ENCODE measurements at places on chromosomes 7 and 10.

DNA sequence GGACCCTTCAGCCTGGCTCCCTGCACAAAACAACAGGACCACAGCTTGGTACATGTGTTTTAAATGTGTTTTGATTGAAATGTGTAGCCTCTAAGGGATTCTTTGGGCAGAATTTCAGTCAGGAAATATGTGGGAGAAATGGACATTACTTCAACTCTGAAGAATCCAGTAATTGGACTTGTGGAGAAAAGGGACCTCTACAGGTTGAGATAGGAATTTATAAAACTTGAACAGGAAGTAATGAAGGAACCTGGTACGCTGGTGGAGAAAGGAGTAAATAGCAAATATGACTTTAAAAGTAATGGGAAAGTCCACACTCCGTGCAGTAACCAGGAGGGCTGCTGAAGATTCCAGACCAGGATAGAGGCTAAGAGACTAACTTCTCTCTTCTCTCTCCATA is 220.5 kb downstream of the LHFPL3 start:
- no peak for DNase-seq

DNA sequence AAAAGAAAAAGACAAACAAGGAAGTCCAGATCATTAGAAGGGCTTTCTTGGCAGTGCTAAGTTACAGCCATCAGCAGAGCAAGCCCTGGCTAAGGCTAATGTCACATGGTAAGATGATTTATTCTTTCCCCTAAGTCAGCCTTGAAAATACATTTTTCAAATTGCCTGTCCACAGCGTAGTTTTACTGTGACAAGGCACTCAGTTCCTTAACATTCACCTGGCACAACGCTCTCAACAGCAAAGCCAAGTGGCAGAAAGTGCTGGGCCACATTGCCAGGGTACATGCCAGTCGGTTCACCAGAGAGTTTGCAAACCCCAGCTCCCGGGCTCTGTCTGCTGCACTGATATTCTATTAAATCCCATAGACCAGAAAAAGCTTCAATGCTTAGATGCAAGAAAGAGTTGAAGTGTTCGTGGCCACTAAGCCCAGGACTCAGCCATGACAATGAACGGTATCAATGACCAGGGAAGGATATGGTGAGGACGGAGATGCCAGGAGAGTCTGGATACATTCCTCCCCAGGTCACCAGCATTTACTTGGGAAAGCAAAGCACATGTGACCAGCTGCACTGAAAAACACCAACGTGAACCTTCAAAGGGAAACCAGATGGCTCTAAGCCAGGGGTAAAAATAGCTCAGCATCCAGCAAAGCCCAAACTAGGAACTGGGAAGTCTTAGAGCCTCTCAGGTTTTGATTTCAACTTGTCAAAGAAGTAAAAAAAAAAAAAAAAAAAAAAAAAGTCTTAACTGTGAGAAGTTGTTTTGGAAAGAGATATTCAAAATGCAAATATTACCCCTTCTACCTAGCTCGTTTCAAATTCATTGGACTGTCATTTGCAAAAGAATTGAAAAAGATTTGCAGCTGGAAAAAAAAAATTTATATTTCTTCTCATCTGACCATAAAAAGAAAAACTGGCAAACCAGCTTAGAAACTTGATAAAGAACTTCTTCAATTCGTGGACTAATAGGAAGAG is 23.9 kb upstream of the MPP7 start:
- DNase-seq: no peak

GRCh38 chr7:13069841-13070240 is 382.4 kb downstream of the ARL4A start:
- DNase-seq: no peak

DNA sequence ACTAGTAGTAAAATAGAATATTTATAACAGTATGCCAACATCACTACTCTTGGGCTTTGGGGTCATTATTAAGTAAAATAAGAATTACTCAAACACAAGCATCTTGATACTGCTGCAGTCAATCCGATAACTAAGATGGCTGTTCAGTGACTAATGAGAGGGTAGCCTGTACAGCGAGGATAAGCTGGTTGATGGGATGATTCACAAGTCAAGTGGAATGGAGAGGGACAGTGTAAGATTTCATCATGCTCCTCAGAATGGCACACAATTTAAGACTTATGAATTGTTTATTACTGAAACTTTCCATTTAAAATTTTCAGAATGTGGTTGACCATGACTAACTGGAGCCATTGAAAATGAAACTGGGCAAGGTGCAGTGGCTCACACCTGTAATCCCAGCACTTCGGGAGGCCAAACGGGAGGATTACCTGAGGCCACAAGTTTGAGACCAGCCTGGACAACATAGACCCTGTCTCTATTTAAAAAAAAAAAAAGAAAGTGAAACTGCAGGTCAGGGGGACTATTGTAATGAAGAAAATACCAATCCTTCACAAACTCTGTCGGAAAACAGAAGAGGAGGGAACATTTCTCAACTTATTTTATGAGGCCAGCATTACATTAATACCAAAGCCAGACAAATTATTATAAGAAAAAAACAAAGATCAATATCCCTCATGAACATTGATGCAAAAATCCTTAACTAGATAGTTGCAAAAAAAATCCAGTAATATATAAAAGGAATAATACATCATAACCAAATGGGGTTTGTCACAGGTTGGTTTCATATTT is 11.2 kb downstream of the AVL9 start:
- DNase-seq: no peak

DNA sequence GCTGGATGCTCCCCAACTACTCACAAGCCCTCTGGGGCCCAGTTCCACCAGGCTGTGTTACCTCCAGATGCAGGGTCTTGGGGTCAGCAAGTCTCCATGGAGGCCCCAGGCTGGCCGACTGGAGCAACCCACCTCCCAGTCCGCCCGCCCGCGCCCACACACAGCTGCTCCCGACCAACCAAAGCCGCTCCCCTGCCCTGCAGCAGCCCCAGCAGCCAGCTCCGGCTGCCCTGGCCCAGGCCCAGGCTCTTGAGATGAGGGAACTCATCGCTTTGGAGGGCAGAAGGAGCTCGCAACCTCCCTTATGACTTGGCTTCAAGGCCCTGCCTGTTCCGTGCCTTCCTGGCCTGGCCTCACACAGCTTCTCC is 47.2 kb downstream of the LRRC20 start:
- no peak for DNase-seq

- DNase-seq: no peak
Observed at GRCh38 chr7:101271021-101271420, 26.1 kb upstream of the FIS1 start.

GRCh38 chr10:118966076-118966849 is 63.3 kb upstream of the NANOS1 start:
- no peak for DNase-seq

DNA sequence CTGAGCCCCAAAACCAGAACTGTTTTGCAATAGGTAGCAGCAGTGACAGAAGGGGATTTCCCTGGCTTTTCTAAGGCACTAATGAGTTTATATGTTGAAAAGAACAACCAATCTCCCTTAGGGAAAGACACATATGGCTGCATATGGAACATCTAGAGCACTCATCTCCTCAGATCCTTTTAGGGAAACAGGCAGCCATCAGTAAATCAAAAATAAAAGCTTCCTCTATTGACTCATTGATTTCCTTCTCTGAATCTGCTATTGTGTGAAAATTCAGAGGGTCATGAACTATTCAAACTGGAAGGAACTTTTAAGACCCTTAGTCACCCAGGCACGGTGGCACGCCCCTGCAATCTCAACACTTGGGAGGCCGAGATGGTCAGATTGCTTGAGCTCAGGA is 110.9 kb upstream of the NANOS1 start:
- DNase-seq: no peak

- no peak for DNase-seq
Observed at GRCh38 chr10:22766693-22767092, 52.3 kb upstream of the PIP4K2A start.

DNA sequence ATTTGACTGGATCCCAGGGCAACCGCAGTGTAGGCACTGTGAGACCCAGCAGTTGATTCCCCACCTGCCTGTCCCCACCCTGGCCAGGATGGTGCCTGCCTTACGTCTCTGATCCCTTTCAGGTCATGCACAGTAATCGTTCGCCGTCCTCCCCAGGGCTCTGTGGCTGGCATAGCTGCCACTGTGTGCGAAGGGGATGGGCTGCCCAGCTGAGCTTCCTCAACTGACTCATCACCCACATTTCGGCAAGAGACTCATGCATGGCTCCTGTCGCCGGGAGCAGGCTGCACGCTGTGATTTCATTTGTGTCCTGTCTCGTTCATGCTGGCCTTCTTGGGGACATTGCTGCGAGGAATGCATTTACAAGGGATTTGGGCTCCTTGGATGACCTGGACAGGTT is 252.4 kb downstream of the KLF6 start:
- DNase-seq: no peak

DNA sequence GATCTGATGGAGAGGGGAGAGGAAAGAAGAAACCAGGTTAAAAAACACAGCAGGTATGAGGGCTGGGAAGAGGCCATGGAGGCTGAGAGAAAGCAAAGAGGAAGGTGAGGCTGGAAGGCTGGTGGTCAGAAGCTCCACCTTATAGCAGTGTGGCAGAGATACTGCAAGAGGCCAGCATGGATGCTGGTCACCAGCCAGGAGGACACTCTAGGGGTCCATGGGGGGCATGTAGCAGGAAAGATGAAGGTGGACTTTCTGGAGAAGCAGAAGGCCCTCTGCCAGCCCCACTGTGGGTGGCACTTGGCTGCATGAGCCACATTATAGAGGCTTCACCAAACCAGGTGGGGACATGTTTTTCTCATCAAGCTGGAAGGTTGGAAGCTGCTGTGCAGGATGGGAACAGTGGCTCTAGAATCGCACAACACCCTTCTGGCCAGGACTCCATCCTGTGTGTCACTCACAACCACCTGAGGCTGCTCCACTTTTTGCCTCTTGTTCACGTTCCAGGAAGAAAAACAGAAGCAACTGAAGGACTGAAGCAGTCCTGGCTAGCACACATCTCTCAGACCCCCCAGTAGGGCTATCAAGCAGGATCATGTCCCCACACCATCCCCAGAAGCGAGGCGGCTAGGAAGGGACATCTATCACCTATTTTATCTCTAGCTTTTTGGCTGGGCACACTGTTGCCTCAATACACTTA is 587.5 kb upstream of the MGMT start:
- no peak for DNase-seq

DNA sequence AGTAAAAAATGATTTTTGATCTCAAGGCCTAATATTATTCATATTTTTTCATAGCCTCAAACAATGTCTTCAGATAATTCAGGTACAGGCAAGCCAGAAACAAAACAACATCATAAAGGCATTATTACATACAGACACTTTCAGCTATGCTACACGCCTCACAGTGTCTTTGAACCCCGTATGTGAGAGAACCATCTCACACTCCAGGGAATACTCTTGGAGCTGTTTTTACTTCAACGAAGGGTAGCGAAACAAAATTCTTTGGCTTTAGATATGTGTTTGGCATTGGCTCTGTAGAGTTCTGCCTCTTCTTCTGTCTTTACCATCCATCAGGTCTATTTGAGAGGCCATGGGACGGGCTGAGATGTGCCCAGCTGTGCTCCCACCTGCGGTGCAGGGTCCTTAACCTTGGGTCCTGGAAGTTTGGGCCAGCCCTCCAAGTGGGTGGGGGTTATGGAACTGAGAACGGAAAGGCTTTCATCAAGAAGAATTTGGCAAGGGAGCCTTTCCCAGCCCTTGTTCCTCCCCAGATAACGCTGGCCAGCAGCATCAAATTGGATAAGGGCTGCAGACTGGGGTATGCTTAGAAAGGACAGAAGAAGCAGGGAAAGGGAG is 276.9 kb downstream of the TCF7L2 start:
- DNase-seq: no peak

DNA sequence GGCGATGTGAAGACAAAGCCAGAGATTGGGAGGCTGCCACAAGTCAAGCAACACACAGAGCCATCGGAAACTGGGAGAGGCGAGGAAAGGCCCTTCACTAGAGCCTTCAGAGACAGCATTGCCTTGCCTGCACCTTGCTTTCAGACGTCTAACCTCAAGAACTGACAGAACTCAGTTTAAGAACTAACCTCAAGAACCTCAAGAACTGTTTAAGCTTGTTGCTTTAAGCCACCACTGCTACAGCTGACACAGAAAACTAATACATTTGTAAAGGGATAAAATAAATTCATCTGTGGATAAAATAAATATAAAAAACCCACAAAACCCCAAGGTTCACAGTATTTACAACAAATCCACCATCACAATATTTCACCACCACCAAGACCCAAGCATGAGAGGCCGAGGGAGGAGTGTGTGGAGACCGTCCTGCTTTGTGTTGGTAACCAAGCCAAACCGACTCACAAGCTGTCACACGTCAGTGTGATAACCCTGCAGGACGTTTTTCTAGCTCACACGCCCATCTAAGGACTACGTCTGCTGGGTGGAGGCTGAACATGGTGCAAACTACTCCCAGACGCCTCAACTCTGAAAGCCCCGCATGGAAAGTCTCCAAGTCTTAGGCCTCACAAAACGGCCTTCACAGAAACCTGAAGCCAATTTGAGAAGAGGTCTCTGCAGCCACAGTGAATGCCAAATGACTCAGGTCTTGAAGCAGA is 116.8 kb downstream of the ABLIM1 start:
- DNase-seq: no peak

GRCh38 chr10:94361171-94361794 is 1.5 kb downstream of the NOC3L start:
- DNase-seq: peak; percentile 14

DNA sequence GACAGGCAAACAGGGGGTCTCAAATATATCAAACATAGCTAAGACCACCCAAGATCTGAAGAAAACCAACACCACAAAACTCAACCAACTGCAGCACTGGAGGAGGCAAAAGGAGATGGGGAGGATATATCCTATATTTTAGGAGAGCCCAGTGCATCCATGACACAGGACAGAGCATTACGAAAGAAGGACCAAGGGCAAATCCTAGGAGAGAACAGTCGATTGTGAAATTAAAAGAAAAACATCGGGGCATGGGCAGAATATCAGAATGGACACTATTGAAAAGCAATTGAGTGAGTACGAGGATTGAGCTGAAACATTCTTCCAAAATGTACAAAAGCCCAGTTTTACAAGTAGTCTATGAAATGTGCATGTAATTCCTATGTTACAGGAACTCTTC is 48.5 kb upstream of the DRGX start:
- DNase-seq: no peak

GRCh38 chr10:20988357-20988983 is 91.4 kb upstream of the NEBL start:
- DNase-seq: no peak

GRCh38 chr7:22945584-22945983 is 68.3 kb downstream of the HYCC1 start:
- DNase-seq: no peak

DNA sequence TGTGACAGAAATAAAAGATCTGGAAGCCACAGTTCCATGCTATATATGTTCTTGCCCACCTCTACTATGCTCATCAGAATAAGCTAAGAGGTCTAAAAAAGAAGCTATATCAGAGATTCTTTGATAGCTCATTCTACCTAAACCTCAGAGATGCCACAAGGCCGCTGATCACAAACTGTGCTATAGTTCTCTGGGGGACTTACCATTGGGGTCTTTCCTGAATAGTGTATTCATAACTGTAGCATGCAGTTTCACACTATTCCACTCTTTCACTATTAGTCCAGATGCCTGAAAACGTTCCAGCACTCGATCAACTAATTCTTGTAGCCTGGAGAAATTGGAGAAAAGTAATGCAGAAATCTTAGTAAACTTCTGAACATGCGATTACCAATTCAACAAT is 44.5 kb upstream of the SPOCK2 start:
- DNase-seq: no peak

GRCh38 chr7:33796538-33796937 is 108.8 kb upstream of the BMPER start:
- DNase-seq: no peak

- no peak for DNase-seq
Observed at GRCh38 chr10:54940418-54940817, 139.4 kb upstream of the PCDH15 start.
